Fibroblast of lung (primary cell): ENCODE measurements at places on chromosomes 2 and 18. TPM values are rescaled to one million over a fixed set of nuclear protein-coding genes. Genes with fewer than 3 reads are reported as not detected.

BMPR2 gene
- total RNA-seq, result 16.2 and 21.6 TPM in 2 replicates

DES gene
- 34.7 and 69.3 TPM in 2 replicates for total RNA-seq

ITGA6 gene
- total RNA-seq, result 2.6 and 19.8 TPM in 2 replicates

LRRTM1 gene
- total RNA-seq, result not detected in 2 replicates

IGFBP5 gene
- 783 and 1,100 TPM in 2 replicates for total RNA-seq

BOK gene
- 38.5 and 42.4 TPM in 2 replicates for total RNA-seq
